ENCODE measurements at places on chromosomes 5 and 9.

DNA sequence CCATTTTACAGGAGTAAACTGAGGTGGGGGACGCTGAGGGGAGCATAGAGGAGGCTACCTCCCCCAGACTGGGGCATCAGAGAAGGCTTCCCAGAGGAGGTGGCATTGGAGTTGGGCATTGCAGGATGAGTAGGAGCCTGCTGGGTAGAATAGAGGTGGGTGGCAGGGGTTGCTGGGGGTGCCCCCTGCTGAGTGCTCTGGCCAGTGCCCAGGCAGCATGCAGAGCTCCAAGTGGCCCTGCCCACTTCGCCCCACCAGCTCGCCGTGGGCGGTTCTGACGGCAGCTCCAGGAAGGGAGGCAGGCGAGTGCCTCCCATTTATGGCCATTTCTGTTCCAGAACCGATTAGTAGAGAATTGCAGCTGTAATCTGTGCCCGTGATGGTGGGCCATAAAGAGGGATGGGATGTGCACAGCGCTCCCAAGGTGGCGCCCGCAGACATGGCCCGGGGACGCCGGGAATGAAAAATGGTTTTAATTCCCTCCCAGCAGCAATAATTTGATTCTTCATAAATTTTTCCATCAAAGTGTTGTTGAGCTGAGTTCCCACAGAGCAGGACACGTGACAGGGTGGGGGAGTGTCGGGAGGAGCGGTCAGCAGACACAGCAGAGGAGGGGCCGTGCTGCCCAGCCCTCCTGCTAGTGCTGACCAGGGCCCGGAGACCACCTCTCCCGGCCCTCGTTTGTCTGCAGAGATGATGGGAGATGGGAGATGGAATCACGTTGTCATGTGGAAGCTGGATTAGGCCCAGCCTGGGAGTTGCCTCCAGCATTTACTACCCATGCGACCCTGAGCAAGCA is 75.5 kb downstream of the LMX1B start:
- no peak for DNase-seq

GRCh38 chr5:34858790-34859189 is 19.8 kb downstream of the TTC23L start:
- DNase-seq: no peak

GRCh38 chr5:175317872-175318271 is 126.1 kb downstream of the DRD1 start:
- DNase-seq: no peak

DNA sequence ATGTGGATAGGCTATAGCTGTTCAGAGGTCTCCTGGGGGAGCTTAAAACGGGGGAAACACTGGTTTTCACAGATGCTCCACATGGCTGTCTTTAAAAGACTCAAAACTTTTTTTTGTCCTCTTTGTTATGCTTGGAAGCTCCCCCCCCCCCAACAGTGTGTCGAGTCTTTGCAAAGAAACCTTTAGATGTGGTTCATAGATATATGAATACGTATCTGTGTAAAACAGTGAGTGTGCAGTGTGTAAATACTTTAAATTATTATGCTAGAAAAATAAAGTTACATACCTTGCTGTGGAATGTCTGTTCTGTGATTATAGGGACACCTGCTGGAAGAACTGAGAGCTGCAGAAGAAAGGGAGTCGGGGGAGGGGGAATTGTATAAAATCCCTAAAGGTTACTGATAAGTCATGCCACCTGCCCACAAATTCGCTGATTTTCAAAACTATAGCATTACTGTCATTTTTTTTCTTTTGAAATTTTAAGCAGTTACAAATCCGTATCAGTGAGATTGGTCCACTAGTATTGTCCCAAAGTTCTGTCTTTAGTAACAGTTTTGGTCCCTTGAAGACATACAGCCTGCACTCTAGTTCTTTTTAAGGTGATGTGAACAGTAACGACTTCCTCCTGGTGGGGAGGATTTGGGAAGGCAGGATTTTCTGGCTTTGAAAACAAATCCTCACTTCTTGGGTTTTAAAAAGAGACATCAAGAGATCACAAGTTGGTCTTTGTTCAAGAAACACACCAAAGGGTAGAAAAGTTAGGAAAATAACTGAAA is 22.9 kb downstream of the RGMB start:
- DNase-seq: peak; percentile 56

DNA sequence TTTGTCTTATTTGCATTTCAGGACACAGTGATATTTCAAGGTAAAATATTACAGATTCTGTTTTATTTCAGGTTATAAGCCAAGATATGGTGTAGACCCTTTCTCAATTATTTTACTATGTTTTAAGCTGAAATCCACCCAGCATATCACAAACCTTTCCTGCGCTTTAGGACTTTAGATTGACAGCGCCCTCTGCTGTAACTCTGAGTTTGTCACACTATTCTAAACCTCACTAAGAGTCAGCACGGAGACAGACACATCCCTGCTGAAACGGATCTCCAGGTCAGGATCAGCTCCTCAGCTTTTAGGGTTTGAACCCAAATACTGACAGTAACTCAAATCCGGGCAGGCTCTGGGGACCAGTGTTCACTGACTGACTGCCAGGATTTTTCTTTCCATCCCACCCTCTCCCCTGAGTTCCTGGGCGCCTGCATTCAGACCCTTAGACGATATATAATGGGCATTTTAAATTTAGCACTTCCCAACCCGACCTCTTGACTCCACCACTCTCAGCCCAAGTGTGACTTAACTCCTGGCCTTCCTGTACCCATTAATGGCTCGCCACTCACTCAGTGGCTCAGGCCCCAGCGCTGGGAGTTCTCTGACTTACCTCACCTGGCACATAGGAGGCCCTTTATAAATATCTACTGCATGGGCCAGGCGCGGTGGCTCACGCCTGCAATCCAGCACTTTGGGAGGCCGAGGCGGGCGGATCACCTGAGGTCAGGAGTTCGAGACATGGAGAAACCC is 33.5 kb downstream of the TLX3 start:
- DNase-seq: peak; percentile 45

- no peak for DNase-seq
Observed at GRCh38 chr5:98780390-98780789, 6.9 kb downstream of the RGMB start.

GRCh38 chr5:7419846-7420245 is 23.9 kb downstream of the ADCY2 start:
- DNase-seq: no peak

GRCh38 chr5:112689155-112689909 is 48.4 kb upstream of the APC start:
- DNase-seq: no peak

DNA sequence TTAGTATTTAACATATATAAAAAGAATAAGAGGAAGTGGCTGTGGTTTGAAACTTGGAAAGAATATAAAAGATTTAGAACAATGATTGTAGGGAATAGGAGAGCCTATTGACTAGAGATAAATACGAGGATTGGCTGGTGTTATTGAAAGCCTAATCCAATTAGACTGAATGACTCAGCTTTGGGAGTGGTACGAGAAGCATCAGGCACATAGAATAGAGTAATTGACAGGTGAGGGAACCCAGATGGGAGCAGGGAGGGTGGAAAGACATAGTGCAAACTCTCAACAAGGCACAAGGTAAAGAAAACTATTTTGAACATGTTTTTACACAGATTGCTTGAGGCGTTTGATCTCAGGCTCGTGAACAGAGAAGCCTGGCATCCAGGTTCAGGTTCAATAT is 338.9 kb upstream of the KLF9 start:
- DNase-seq: no peak

DNA sequence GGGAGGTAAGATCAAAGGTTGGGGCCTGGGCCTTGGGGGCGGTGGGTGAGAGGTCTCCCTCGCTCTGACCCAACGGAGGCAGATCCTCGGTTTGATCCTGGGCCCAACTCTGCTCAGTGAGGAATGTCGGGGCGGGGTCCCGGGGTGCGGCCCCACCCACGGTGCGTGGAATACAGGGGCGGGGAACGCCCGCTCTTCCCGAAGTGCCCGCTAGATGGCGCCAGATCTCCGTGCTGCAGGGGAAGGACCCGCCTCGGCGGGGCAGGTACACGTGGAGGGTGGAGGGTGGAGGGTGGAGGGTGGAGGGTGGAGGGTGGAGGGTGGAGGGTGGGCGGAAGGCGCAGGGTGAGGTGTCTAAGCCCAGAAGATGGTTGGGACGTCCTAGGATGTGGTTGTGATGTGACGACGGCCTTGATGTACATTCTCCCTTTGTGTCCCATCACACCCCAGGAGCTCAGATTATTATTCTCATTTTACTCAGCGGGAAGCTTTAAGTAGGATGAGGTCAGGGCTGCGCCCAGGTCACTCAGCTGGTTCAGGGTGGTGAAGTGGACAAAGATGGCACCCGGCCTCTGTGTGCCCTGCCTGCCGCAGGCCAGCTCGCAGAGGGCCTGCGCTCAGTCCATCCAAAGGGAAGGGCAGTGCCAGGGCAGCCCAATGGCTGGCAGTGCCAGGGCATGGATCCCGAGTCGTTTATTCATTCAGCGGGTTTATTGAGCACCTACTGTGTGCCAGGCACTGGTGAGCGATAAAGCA is 9.4 kb upstream of the RPS14 start:
- DNase-seq: peak; percentile 84

- DNase-seq: no peak
Observed at GRCh38 chr9:36937346-36937745, 96.7 kb downstream of the PAX5 start.

- DNase-seq: no peak
Observed at GRCh38 chr5:130052752-130053151, 148.5 kb downstream of the CHSY3 start.

DNA sequence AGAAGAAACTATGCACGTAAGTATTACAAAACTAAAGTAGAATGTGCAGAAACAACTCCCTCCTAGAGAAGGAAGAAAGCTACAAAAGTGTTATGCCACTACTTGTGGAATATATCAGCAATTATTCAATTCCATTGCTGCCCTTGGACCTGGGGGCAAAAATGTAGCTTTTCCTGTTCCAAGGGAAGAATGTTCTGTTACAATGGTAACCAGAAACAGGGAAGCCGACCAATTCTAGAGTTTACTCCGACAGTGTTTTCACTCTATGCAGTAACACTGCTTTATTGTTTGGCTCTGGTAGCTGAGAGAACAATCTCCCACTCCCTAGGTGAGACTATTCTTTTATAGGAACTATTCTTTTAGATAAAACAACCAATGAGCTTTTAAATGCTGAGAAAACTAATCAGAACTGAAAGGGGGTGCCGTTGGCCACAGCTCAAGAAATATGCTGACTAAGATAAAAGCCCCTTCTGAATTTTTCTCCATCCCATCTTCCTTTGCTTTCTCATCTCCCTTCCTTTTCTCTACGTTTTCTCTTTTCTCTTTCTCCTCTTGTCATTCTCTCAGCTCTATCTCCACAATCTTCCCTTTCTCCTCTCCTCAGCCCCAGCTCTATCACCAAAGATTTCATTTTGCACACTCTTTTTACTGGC is 54.1 kb downstream of the SLC1A3 start:
- peak; percentile 24 for DNase-seq

GRCh38 chr9:131478421-131478868 is 24.3 kb upstream of the POMT1 start:
- DNase-seq: peak; percentile 55

DNA sequence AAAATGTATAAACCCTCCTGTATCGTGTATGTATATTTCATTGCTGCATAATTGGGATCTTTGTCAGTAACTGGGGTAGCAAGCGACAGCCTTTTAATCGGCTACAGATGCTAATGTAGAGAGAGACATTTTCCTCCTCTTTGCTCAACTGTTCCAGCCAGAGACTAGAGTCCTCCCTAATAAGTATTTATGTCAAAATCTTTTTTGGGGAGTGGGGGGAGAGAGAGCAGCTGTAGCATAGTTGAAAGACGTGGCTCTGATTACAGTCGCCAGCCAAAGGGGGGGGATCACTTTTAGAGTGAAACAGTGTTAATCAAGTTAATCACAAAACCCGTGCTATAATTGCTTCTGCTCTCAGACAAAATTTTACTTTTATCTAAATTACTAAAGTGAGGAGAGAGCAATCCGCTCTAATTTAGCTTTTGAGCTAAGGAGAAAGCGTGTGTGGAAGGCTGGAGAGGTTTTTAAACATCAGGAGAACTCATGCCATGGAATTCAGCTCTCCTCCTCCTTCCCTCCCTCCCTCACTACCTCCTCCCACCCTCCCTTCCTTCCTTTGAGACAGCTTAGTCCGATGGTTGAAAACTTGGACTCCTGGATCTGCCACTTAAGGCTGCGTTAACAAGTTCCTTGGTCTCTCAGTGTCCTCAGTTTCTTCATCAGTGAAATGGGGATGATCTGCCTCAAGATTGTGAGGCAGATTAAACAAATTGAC is 87.3 kb upstream of the ZNF618 start:
- no peak for DNase-seq

DNA sequence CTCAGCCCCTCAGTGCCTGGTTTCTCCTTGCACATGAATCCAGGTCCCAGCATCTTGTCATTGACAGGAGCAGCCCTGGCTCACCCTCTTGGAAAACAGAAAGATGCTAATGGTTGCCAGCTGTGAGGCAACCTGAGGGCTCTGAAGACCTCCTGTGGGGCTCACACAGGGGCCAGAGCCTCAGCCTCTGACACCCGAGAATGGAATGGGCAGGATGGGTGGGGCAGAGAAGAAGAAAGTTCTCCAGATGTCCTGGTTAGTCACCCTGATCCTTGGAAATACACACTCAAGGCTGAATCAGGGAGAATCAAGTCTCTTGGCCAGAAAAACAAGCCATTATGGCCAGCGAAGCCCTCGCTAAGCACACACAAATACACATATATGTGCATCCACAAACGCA is 32.3 kb upstream of the SPATA31E1 start:
- DNase-seq: no peak

- no peak for DNase-seq
Observed at GRCh38 chr9:71793386-71794105, 25.2 kb upstream of the CEMIP2 start.

DNA sequence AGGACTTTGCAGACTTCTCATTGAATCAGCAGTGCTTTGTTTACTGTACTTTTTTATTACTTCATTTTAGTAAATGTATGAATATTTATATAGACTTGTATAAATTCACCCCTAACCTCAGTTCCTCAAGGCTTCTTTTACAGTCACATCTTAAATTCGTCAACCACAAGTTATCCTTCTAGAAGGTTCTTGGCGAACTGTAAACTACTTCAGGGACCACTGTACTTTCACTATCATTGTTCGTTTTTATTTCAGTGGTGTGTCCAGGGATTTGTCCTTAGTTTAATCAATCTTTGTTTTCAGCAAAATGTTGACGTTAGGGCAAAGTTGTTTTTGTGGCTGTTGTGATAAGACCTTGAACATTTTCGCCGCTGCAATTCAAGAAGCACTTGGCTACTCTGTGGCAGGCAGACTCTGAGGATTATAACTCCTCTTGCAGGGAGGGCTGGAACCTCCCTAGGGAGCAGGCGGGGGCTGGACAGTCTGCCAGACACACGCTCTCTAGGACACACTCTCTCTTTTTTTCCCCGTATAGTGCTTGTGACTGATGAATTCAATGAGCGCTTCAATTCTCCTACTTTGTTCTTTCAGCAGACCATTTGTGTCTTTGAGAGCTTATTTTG is 252.8 kb downstream of the FBXL7 start:
- DNase-seq: no peak

DNA sequence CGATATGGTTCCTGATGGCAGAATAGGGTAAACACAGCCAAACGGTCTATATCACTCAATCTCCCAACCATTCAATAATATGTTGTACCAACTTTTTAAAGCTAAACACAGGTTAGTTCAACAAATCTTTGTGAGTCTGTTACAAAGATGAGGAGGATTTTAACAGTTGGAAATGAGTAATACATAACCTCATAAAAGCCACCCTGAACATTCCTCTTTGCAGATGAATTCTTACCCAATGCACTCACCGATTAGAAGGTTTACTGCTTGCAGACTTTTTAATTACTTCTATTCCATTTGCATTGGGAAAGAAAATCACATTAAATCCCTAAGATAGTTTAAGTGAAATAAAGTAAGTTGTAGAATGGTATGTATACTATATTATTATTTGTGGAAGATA is 23.3 kb upstream of the TRMT10B start:
- DNase-seq: no peak
